Thoracic aorta (tissue), 2 donors: ENCODE measurements at places on chromosomes 6 and 20. TPM values are rescaled to one million over a fixed set of nuclear protein-coding genes. Genes with fewer than 3 reads are reported as not detected.

DNA sequence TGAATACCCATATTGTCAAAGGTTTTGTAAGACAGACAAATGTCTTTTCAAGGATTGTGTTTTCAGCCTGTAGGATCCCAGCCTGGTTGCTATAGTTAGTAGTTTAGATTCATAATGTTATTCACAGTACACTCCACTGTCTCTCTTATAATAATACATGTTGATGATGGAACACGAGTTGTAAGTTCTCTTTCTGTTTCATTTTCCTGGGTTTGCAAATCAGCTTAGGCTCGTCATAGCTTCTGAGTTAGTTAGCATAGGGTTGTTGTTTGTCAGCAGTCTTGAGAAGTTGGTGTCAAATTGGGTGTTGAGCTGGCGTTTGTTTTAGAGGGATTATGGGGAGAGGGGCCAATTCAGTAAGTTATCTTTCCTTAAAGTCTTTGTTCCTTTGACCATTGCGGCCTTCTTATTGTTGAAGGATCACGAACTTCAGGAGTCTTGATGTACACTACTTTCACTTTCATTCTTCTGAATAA is 45.8 kb downstream of the QKI start:
- no peak for DNase-seq
- peak overlapping the region; percentile 63 for H3K4me3 ChIP-seq
- no peak overlapping the region for H3K27ac ChIP-seq
- H3K4me1 ChIP-seq, result peaks cover 52% of the 10 kb centered on the region

GRCh38 chr20:64256282-64256935 is 861 bp downstream of the PCMTD2 start:
- H3K4me1 ChIP-seq, result peaks cover 35% of the 10 kb centered on the region
- no peaks in the 10 kb centered on the region for H3K27me3 ChIP-seq
- peak overlapping the region; percentile 74 for H3K27ac ChIP-seq
- H3K36me3 ChIP-seq, result no peaks in the 10 kb centered on the region
- no peak for DNase-seq
- H3K4me3 ChIP-seq, result peak overlapping the region; percentile 97

GRCh38 chr6:137427656-137428290 is 66.4 kb downstream of the OLIG3 start:
- H3K27ac ChIP-seq, result no peak overlapping the region
- DNase-seq, result no peak
- H3K4me1 ChIP-seq, result no peaks in the 10 kb centered on the region
- H3K36me3 ChIP-seq, result no peaks in the 10 kb centered on the region
- no peaks in the 10 kb centered on the region for H3K27me3 ChIP-seq

DNA sequence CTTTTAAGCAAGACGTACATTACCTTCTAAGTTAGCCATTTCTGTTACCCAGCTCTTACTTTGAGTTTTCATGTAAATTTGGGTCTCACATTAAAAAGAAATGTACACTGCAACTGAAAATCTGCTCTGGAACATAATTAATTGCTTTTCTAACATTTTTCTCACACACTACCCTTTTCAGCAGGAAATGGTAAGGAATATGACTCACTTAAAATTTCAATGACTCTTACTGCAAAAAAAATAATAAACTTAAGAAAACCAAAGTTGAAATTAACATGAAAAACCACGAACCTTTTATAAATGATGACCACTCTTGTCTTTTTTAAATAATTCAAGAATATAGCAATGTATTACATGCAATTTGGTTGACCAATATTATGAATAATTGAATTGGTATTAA is 1.3 kb downstream of the CGA start:
- H3K4me1 ChIP-seq, result no peaks in the 10 kb centered on the region
- DNase-seq, result no peak
- H3K4me3 ChIP-seq, result no peak overlapping the region
- no peaks in the 10 kb centered on the region for H3K36me3 ChIP-seq
- no peak overlapping the region for H3K27ac ChIP-seq

Gene SLC22A2
- not detected for total RNA-seq

GRCh38 chr20:13425381-13426135 is 204.5 kb downstream of the ISM1 start:
- H3K36me3 ChIP-seq, result no peaks in the 10 kb centered on the region
- no peaks in the 10 kb centered on the region for H3K27me3 ChIP-seq
- no peak for DNase-seq

DNA sequence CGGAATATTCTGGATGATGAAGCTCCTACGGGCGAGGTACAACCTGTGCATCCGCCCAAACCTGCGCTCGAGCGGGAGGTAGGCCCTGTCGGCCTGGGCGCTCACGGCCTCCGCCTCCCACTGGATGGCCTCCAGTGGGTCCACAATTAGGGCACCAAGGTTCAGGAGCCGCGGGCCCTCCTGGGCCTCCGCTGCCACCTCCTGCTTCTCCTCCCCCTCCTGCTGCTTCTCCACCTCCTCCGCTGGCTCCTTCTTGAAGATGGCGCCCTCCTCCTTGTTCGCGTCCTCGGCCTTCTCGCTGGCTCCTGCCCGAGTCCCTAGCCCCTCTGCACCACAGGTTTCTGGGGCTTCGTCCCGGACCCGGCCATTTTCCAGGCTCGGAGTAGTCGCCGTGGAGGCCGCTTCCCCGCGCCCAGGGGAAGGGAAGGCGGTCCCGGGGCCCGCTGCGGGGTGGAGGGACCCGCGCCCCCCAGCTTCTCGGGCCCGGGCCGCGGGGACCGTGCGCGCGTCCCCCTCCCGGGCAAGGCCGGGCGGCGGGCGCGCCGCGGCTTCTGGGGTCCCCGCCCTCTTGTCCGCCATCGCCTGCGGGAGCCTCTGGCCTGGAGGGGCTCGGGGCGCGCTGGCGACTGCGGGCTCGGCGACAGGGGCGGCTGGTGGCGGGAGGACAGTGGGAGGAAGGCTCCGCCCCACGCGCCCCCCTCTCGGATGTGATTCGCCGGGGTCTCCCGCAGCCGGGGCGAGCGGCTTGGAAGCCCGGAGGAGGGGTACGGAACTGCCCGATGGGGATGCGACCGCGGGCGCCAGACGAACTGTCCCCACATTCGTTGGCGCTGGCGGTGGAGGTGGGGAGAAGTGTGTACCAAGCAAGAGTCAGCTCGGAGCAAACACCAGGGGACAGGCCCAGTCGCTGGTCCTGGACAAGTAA is 17.6 kb downstream of the PLAGL2 start:
- no peaks in the 10 kb centered on the region for H3K36me3 ChIP-seq
- H3K27me3 ChIP-seq, result no peaks in the 10 kb centered on the region
- H3K4me3 ChIP-seq, result peak overlapping the region; percentile 88
- peaks cover 9% of the 10 kb centered on the region for H3K4me1 ChIP-seq

GRCh38 chr6:159555082-159555875 is 137.8 kb downstream of the SOD2 start:
- no peaks in the 10 kb centered on the region for H3K4me1 ChIP-seq
- DNase-seq, result no peak
- no peak overlapping the region for H3K4me3 ChIP-seq

GRCh38 chr20:31260326-31260932 is 3.0 kb downstream of the DEFB115 start:
- H3K36me3 ChIP-seq, result no peaks in the 10 kb centered on the region
- H3K4me1 ChIP-seq, result no peaks in the 10 kb centered on the region
- H3K4me3 ChIP-seq, result no peak overlapping the region

Gene LINC00237
- not detected for total RNA-seq

DNA sequence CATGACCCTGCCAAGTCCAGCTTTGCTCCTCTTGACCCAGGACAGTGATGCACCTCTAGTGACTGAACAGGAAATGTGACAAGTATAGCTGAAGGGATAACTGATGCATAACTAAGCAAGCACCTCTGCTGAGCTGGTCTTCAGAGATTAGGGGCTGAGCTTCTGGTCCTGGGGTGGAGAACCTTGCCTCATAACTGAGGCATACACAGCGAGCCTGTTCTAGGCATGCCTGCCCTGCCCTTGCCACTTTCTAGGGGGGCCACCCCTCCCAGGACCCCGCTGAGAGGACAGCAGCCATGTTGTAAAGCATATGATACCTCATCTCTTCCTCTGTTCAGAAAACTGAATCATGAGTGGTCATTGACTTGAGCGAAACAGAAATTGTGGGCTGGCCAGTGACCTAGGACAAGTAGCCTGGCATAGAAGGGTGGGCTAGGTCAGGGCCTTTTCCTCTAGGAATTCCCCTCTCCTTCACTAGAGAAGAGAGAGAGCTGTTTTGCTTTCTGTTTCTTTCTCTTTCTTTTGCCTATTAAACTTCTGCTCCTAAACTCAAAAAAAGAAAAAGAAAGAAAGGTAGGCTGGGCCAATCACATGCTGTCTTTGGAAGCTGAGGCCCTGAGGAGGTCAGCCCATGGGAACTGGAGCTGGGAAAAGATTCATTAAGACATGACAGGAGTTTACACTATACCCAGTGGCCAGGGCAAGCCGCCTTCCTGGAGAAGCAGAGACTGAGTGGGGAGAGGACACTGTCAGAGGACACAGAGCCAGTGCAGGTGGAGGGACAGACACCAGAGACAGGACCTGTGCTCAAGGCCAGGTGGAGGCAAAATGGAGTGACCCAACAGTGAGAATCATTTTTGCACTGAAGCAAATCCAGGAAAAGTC is 23.1 kb downstream of the ALDH5A1 start:
- H3K4me1 ChIP-seq, result no peaks in the 10 kb centered on the region
- H3K36me3 ChIP-seq, result peaks cover 11% of the 10 kb centered on the region
- H3K4me3 ChIP-seq, result no peak overlapping the region
- DNase-seq, result no peak

DNA sequence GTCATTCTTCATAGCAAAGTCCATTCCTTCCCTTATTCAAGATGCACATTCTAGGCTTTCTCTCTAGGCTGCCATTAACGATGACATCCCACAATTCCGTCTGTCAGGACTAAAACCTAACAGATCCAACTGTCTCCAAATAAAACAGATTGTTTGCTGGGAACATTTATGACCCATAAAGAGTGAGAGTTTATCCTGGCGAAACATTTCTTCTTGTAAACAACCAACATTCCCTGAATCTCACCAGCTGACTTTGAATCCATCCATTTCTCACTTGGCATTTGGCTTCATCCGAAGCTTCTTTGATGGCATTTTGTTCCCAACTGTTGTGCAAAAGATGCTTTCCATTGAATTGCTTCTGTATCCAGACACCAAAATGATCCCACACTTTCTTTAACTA is 93.1 kb downstream of the OLIG3 start:
- no peak overlapping the region for H3K4me3 ChIP-seq
- no peaks in the 10 kb centered on the region for H3K4me1 ChIP-seq
- H3K27me3 ChIP-seq, result no peaks in the 10 kb centered on the region
- no peak for DNase-seq
- no peaks in the 10 kb centered on the region for H3K36me3 ChIP-seq
- H3K27ac ChIP-seq, result no peak overlapping the region

DNA sequence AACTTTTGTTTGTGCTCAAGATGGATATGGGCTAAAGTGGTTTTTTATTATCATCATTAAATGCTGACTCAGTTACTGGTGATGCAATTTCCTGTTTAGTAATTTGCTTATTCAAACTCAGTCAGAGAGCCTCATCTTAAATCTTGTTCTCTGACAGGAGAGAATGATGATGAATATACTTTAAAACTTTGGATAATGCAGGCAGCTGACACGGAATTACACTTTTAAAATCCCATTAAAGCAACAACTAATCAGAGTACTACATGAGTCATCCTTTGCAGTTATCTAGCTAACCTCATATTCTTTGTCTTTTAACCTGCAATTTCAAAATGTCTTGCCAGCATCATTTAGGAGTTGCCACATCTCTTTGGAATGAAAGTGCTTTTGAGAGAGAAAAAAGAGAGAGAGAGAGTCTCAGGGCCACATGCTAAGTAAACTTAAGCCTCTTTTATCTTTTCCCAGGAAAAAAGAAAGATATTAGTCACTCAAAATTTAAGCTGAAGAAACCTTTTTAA is 9.2 kb upstream of the C6orf141 start:
- H3K4me3 ChIP-seq, result no peak overlapping the region
- H3K27ac ChIP-seq, result no peak overlapping the region
- H3K27me3 ChIP-seq, result no peaks in the 10 kb centered on the region
- no peaks in the 10 kb centered on the region for H3K36me3 ChIP-seq
- no peak for DNase-seq

GRCh38 chr6:113412589-113413357 is 444.4 kb upstream of the MARCKS start:
- no peak for DNase-seq
- H3K4me1 ChIP-seq, result no peaks in the 10 kb centered on the region
- H3K27ac ChIP-seq, result no peak overlapping the region
- H3K4me3 ChIP-seq, result no peak overlapping the region
- no peaks in the 10 kb centered on the region for H3K27me3 ChIP-seq
- H3K36me3 ChIP-seq, result no peaks in the 10 kb centered on the region

GRCh38 chr20:60258255-60258863 is 300.1 kb downstream of the CDH26 start:
- no peak overlapping the region for H3K27ac ChIP-seq
- no peak for DNase-seq
- H3K27me3 ChIP-seq, result no peaks in the 10 kb centered on the region
- H3K4me3 ChIP-seq, result no peak overlapping the region
- H3K36me3 ChIP-seq, result no peaks in the 10 kb centered on the region

Gene VSX1
- not detected for total RNA-seq

Gene JPH2
- total RNA-seq, result 179 TPM

- no peaks in the 10 kb centered on the region for H3K36me3 ChIP-seq
- DNase-seq, result no peak
- no peaks in the 10 kb centered on the region for H3K4me1 ChIP-seq
- no peaks in the 10 kb centered on the region for H3K27me3 ChIP-seq
- no peak overlapping the region for H3K27ac ChIP-seq
- no peak overlapping the region for H3K4me3 ChIP-seq
These were observed 90.6 kb downstream of the ERMARD start for GRCh38 chr6:169841907-169842606.

DNA sequence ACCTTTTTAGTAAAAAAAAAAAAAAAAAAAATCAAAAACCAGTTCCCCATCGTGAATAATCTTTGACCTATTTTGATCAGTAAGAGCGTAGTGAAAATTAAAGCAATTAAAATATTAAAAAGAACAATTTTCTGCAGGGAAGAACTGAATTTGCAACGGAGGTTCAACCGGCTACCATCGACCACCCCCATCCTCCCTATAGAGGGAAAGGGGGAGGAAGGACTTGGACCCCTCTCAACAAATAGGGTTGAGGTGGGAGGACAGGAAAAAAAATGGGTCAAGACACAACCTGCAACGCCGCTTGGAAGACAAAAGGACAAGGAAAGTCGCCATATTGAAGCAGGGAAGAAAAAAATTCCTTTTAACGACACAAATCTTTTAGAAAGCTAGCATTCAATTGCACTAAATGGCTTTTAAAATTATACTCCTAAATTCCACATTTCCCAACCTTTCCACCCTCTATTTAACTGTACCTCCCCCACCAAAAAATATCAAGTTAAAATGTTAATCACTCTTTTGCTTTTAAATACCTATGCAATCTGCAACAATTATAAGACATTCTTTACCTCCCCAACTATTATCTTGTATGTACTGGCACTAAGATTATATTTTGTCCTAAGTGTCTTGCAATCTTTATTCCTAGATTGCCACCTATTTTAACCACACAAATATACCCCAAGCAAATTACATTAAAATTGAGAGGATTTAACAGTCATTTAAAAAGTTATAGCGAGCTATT is 1.7 kb downstream of the PPP1R10 start:
- no peaks in the 10 kb centered on the region for H3K27me3 ChIP-seq
- peaks cover 31% of the 10 kb centered on the region for H3K4me1 ChIP-seq
- DNase-seq, result no peak
- peak overlapping the region; percentile 76 for H3K4me3 ChIP-seq
- peaks cover 5% of the 10 kb centered on the region for H3K36me3 ChIP-seq
- H3K27ac ChIP-seq, result peak overlapping the region; percentile 94

Gene TSPO2
- total RNA-seq, result not detected

Gene HSPA12B
- total RNA-seq, result 6.5 TPM

Gene NTSR1
- total RNA-seq, result not detected

- H3K27me3 ChIP-seq, result no peaks in the 10 kb centered on the region
- no peaks in the 10 kb centered on the region for H3K4me1 ChIP-seq
- H3K27ac ChIP-seq, result no peak overlapping the region
- DNase-seq, result no peak
- no peak overlapping the region for H3K4me3 ChIP-seq
- H3K36me3 ChIP-seq, result no peaks in the 10 kb centered on the region
These were observed 417.1 kb downstream of the CDC5L start for GRCh38 chr6:44804546-44805159.

Gene GRM1
- total RNA-seq, result 0.54 TPM
